ENCODE measurements at places on chromosomes 16 and 17.

GRCh38 chr17:68035131-68035522, 408 bp upstream of the KPNA2 start:
- peak; percentile 98 for DNase-seq

- no peak for DNase-seq
These were observed 86.5 kb downstream of the SNX29 start for GRCh38 chr16:12063004-12063395.

DNA sequence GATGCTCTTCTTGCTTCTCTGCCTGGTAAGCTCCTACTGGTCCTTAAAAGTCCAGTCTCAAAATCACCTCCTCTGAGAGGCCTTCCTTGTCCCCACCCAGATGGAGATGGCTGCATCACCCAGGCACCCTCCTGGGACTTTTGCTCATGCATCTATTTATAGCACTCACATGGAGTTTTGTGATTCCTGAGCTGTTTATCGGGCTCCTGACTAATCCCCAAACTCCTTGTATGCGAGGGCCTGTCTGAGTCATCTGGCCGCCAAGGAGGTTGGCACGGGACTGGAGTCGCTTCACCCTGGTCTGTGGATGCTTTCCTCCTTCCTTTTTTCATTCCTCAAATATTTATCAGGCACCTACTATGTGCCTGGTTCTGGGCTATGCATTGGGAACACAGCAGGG, 2.3 kb upstream of the MAP2K3 start:
- no peak for DNase-seq

- DNase-seq: no peak
These were observed 16.3 kb upstream of the SALL1 start for GRCh38 chr16:51167170-51167895.

- DNase-seq: peak; percentile 36
These were observed 1.5 kb downstream of the FBRS start for GRCh38 chr16:30659507-30660423.

DNA sequence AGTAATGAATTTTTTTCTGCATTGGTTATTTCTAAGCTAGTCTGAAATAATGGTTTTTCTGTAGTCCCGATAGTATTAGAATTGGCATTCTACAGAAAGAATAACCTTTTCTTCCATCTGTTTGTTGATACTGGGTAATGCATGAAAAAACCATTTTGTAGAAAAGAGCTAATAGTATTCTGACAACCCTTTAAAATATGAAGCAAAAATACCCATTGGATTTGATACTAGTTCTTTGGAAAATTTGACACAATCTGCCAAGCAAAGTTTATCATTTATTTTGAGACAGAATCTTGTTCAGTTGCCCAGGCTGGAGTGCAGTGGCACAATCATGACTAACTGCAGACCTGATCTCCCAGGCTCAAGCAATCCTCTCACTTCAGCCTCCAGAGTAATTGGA, 366.8 kb upstream of the MON1B start:
- DNase-seq: no peak

- no peak for DNase-seq
These were observed 58.7 kb downstream of the SOCS3 start for GRCh38 chr17:78300962-78301820.

DNA sequence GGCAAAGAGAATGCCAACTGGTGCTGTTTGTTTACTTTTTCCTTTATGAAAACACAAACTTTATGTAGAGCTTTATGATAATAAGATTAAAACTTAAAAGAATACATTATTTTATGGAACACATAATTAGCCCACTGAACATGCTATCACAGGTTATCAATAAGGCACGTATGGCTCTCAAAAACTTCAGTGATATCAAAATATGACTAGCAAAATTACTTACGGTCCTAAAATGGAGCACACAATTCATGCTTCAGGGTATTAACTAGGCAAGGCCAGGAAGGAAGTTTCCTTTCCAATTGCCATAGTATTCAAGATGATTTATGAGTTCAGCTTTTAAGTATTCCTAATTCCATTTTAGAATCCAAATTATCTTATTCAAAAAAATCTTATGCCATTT, 3.6 kb downstream of the RNF43 start:
- DNase-seq: no peak

GRCh38 chr16:14483819-14484385, 146.2 kb downstream of the PARN start:
- no peak for DNase-seq

DNA sequence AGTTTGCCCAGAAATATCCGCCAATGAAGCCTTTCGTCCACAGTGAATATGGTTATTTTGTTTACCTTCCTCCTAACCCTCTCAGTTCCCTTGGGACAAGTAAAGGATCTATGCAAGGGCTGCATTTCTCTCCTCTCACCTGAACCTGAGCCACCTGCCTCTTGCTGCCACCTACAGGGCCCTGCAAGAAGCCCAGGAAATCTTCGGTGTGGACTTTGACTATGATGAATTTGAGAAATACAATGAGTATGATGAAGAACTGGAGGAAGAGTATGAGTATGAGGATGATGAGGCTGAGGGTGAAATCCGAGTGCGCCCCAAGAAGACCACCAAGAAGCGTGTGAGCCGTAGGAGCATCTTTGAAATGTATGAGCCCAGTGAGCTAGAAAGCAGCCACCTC, 14.0 kb downstream of the SUPT6H start:
- DNase-seq: no peak

DNA sequence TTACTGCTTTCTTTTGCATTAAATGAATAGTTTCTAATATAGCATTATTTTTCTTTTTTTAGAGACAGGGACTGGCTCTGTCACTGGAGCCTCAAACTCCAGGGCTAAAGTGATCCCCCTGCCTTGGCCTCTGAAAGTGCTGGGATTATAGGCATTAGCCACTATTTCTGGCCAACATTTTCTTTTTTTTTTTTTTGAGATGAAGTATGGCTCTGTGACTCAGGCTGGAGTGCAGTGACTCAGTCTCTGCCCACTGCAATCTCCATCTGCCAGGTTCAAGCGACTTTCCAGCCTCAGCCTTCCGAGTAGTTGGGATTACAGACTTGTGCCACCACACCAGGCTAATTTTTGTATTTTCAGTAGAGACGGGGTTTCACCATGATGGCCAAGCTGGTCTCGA, 2.0 kb upstream of the DUXB start:
- DNase-seq: no peak

DNA sequence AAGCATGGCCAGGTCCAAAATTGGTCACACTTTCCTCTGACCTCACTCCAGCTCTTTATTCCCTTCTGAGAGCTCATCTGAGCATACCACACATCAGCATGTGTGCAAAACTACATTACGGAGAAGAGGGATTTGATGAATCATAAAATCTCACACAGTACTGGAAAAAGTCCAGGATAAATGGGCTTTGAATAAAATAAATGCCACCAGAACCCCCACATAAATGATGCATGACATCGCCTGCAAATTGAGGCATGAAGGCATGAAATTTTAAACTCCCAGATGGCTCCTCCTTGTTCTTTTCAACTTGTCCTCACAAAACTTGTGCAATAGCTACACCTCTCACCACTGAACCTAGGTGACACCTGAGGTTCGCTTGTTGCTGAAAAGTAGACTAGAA, 439.5 kb downstream of the CA10 start:
- DNase-seq: no peak

DNA sequence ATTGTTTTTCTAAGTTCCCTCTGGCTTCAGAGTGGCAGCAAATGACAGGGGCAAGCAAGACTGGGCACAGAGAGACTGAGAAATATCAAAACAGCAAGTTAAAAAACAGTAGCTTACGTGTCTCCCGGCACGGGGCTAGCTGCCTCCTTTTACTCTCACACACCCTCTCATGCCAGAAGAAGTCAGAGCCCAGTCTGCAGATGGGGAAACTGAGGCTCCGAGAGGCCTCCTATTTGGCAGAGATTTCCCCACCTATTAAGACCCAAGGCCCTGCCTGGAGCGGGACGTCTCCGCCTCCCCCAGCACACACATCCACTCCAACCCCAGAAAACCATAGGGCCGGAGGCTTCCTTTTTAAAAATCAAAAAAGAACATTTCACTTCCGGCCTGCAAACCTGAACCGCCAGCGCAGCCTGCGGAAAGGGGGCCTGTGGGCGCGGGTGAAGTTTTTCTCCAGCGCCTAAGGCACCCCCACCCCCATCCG, 832 bp downstream of the CARHSP1 start:
- DNase-seq: no peak

- peak; percentile 84 for DNase-seq
These were observed 239.0 kb downstream of the CCDC182 start for GRCh38 chr17:57505841-57506773.

- no peak for DNase-seq
These were observed 47.4 kb downstream of the CYB561 start for GRCh38 chr17:63398680-63399079.

GRCh38 chr17:45172541-45173286, 11.0 kb downstream of the HEXIM2 start:
- peak; percentile 67 for DNase-seq

GRCh38 chr16:88003316-88003715, 52.1 kb downstream of the BANP start:
- DNase-seq: no peak
